Epithelial cell of proximal tubule (primary cell): ENCODE measurements at places on chromosomes 7 and 10. TPM values are rescaled to one million over a fixed set of nuclear protein-coding genes. Genes with fewer than 3 reads are reported as not detected.

Gene MBL2
- not detected in 2 replicates for total RNA-seq

Gene HOXA3
- 14.4 and 33.2 TPM in 2 replicates for total RNA-seq

Gene TMEM176A
- 12.4 TPM in 1 of 2 replicates, not detected in the other for total RNA-seq

Gene LBX1
- total RNA-seq, result not detected in 2 replicates

Gene PTPRZ1
- not detected in 2 replicates for total RNA-seq

Gene SLC26A3
- not detected in 2 replicates for total RNA-seq

Gene CPSF4
- 15.8 and 43.1 TPM in 2 replicates for total RNA-seq

Gene LRRC18
- total RNA-seq, result not detected in 2 replicates

Gene PPA1
- 245 and 299 TPM in 2 replicates for total RNA-seq

Gene TMEM176B
- total RNA-seq, result 1.7 TPM in 1 of 2 replicates, not detected in the other

Gene GSAP
- 1.2 and 3.0 TPM in 2 replicates for total RNA-seq

Gene HHEX
- total RNA-seq, result 2.2 and 4.5 TPM in 2 replicates
